ENCODE measurements at places on chromosomes 12 and 14.

- DNase-seq = no peak
These were observed 18.7 kb upstream of the MLEC start for GRCh38 chr12:120668091-120668867.

DNA sequence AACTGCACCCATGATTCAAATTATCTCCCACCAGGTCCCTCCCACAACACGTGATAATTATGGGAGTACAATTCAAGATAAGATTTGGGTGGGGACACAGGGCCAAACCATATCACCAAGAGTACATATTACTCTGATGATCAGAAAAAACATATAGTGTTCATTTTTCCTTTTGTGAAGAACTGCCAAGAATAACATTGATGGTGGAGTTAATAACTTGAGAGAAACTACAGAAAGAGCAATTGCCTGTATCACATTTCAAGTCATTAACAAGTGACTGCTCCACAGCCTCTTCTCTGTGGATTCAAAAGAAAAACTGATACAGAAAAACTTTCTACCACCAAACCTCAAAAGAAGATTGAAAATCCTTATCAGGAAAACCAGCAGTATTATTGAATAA, 34.7 kb downstream of the GRIP1 start:
- no peak for DNase-seq

GRCh38 chr12:78938341-78939084, 73.9 kb downstream of the SYT1 start:
- DNase-seq = no peak

DNA sequence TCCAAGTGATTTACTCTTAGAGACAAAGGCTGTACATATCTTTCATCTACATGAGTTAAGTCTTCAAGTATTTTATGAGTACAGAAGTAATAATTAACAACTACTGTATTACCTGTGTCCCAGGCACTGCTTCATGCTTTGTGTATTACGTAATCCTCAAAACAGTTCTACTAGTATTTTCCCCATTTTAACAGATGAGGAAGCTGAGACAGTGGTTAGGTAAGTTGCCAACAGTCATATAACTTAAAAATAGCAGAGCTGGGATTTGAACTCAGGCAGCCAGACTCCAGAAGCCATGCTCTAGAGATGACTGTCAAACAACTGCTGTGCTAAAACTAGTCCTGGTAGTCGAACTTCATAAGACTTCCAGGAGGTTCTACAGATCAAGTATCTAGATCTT, 10.7 kb downstream of the TRMT5 start:
- no peak for DNase-seq

DNA sequence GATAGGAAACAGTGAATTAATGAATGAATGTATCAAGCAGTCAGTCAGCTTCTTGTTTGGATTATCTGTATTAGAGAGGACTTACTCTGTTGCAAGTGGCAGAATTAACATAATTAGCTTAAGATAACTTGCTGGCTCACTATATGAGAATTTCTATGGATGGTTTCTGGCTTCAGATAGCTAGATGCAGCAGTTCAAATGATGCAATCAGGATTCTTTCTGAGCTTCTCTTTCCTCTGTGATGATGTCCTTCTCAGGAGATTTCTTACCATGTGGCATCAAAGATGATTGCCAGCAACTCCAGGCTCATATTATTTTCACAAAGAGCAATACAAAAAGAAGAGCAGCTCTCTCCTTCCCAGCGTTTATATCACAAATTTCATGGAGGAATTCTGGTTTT, 30.7 kb downstream of the FRMD6 start:
- DNase-seq = no peak

DNA sequence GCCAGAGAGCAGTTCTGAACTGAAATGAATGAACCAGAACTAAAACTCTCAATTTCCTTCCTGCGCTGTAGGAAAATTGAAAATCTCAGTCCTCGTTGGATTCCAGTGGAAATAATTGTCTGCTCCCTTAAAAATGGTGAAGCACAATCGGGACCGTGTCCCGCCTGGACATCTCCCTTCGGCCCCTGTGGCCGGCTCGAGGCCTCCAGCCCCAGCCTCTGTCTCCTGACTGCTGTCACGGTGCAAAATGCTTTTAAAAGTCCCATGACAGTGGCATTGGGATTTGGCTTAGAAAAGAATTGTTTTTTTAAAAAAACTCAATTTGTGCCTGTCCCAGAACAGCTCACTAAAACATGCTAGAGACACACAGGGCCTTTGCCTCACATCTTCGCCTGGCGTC, 142.5 kb downstream of the ZNF664 start:
- peak; percentile 57 for DNase-seq
